Left kidney (tissue), 8 donors: ENCODE measurements at places on chromosomes 7 and 10. TPM values are rescaled to one million over a fixed set of nuclear protein-coding genes. Genes with fewer than 3 reads are reported as not detected.

GRCh38 chr10:127694580-127695193 is 42.3 kb upstream of the FOXI2 start:
- DNase-seq = no peak

DNA sequence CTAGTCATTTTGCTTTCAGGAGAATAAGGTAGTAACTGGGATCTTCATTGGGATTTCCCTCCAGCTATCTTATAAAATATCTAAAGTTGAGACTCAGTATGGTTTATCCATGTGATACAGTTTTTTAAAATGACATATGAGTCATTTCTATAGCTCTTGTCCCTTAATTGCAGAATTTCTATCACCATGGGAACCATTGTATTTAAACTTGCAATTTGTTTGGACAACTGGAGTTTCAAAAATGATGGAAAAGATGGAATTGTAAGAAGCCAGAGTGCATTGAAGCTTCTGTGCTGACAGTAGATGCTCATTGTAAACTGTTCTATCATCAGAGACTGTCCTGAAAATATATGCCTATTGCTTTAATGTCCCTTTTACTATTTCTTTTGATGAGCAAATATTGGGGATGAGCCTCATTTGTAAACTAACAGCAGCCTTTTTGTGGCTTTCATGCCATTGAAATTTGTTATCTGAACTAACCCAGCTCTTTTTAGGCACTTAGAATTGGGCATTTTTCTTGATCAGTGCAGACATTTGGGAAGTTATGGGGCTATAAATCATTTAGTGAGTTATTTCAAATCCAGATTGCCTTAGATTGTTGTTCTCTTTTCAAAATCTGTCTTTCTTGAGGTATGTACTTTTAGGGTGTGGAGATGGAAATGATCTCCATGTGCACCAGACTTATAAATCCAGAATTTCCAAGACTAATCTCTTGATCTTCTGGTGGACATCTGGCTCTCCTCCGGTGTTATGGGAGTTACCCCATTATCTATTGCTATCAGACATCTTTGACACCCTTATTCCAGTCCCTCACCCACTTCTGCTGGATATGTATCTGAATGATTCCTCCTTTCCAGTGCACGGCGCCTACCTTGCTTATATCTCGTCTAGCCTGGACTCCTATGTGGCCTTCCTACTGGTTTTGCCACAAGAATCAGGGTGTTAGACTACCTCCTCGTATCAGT is 159.0 kb downstream of the SND1 start:
- no peak for DNase-seq

GRCh38 chr10:89114846-89115625 is 92.1 kb downstream of the CH25H start:
- no peak for DNase-seq

Gene NRCAM
- polyA plus RNA-seq = 27.3 TPM

Gene ACTL6B
- not detected for polyA plus RNA-seq
